ENCODE measurements at places on chromosomes 12 and 14.

- no peak for DNase-seq
Measured at GRCh38 chr12:114794049-114794558, 110.1 kb upstream of the TBX3 start.

DNA sequence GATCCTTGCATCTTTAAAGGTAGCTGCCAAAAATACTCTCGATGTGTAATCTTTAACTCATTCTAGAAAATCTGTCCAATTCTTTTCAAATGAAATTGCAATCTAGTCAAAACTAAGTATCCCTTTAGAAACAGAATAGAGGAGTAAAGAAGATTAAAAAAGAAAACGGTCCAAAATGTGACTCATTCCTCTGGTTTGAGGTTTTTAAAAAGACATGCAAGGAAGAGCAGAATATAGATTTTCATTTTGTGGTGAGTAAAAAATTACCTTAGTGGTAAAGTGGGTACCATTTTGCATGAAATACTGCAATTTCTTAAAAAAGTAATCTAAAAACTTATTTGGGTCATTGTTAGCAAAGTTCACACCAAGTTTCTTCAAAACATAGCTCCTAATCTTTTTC lies 108.4 kb downstream of the BRMS1L start:
- DNase-seq, result no peak

DNA sequence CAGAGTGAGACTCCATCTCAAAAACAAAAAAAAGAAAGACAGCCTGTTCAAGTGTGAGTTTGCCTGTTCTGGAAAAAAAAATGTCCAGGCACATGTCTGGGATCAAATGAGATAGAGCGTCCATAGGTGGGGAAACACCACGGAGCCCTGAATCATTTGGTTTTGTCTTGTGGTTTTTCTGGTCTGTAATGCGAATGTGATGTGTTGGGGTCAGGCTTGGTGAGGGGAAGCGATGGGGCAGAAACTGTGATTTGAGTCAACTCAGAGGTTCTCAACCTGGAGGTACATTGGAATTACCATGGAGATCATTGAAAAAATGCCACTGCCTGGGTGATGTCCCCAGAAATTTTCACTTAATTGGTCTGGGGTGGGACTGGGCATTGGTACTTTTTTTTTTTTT lies 183.9 kb upstream of the PWP1 start:
- DNase-seq, result no peak

DNA sequence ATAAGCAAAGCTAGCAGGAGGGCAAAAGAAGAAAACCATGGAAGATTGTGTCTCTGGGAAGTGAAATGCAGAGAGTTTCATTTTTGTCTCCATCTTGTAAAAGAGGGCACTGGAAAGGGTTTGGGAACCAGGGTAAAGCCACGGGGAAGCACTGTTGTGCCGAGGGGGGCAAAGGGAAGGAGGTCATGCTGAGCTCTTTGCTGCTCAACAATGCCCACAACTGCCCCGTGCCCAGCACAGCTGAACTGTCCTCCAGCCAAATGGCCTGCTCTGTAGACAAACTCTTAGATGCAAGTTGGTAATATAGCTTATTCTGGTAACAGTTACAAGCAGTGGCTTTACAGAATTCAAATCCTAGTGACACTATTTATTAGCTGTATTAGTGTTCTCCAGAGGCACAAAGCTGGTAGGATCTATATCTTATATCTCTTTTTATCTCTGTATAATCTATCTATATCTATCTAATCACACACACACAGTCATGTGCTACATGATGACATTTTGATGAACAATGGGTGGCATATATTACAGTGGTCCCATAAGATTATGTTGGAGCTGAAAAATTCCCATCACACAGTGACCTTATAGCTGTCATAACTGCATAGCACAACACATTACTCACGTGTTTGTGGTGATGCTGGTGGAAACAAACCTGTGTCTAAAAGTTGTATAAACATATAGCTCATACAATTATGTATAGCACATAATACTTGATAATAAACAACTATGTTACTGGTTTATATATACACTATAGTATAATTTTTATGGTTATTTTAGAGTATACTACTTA lies 203.4 kb upstream of the DDHD1 start:
- DNase-seq, result no peak

GRCh38 chr12:100249941-100250340 lies 16.9 kb downstream of the DEPDC4 start:
- DNase-seq, result no peak

GRCh38 chr14:102461490-102462338 lies 47.9 kb downstream of the ANKRD9 start:
- DNase-seq, result no peak

- no peak for DNase-seq
Measured at GRCh38 chr14:66421990-66422946, 63.9 kb upstream of the CCDC196 start.

GRCh38 chr14:37888234-37888633 lies 292.8 kb downstream of the TTC6 start:
- DNase-seq, result no peak

GRCh38 chr14:50030036-50030435 lies 86.3 kb downstream of the VCPKMT start:
- no peak for DNase-seq

DNA sequence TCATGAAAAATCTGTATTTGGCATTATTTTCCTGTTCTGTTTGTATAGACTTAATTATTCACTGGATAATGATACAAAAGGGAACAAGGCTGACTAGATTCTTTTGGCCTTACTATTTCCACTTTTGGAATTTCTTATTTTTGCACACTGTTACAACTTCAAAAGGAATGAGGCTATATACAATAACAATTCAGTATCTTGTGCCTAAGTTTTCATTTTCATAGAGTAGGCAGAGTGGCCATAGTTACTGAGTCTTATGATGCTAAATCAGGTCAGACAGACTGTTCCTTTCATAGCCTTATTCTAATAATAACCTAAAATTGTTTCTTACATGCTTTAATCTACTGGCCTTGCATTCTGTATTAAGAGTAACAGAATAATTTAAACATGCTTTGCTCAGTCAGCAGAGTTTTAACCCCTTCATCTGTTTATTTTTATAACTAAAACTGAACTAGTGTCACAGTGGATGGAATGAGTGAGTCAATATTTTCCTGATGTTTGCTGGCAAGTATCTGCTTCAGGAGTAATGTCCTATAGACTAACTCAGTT lies 10.5 kb downstream of the TTC8 start:
- DNase-seq, result peak; percentile 54

GRCh38 chr14:105466531-105467248 lies 7.9 kb upstream of the CRIP2 start:
- no peak for DNase-seq

DNA sequence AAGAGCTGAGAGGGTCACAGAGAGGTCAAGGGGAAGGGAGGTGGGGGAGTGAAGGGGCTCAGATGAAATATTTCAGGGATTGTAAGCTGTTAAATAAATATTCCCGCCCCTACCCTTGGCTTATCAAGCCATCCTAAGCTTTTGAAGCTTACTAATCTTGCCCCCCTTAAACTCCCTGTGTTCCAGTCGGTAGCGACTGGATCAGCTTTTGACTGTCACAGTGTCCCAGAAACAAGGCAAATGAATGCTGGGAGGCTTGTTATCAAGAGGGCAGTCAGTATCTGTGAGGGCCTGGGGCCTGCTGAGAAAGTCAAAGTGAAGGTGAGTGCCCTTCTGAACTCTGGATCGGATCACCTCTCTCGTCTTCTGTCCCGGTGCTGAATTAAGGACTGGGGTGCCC lies 128.1 kb downstream of the DACT1 start:
- DNase-seq, result no peak

DNA sequence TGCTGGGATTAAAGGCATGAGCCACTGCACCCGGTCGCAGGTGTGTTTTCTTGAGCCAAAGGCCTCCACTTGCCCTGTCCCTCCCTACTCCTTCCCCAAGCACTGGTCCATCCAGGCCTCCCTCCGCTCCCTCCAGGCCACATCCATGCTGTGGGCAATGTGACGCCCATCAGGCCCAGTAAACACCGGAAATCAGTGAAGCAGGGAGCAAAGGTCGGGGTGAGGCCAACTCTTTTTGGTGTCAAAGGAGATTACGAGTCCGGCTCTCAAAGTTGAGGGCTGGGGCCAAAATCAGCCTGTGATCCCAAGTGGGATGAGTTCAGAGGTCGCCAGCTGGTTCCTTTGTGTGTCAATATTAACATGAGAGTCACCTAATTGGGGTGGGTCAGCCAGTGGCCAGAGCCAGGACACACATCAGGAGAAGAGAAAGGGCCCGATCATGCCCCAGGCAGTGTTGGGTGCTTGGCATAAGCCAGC lies 195.7 kb downstream of the RBM19 start:
- no peak for DNase-seq

DNA sequence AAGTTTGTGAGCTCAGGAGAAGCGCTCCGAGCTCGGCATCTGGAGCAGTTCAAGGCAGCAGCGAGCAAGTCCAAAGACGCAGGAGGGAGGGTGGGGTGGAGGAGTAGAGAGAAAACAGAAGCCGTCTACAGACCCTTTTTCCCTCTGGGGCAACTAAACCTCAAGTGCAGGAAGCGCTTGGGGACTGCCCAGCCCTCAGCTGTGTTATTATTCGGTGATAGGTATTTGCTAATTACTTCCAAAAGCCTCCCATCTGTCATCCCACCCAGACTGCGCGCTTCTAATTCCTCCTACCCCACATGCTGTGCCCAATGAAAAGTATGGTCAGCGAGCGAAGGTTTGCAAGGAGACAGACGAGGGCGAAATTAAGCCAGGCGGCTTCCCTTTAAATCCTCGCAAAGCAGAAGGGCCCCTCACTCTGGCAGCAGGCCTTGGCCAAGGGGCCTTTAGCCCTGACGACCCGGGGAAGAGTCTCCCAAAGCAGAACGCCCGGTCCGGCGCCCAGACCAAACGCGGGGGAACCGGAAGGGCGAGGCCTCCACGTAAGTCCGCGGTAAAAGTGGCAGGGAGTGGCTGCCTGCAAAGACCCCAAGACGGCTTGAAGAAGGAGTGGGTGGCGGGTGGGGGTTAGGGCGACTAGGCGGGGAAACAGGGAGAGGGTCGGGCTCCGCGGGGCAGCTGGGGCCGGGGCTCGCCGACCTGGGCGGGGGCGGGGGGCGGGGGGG lies 507 bp upstream of the CD9 start:
- no peak for DNase-seq
